ENCODE measurements at places on chromosomes 6 and 20.

- peak; percentile 69 for DNase-seq
Observed at GRCh38 chr6:63573899-63574553, 1.7 kb downstream of the LOC128125822 start.

DNA sequence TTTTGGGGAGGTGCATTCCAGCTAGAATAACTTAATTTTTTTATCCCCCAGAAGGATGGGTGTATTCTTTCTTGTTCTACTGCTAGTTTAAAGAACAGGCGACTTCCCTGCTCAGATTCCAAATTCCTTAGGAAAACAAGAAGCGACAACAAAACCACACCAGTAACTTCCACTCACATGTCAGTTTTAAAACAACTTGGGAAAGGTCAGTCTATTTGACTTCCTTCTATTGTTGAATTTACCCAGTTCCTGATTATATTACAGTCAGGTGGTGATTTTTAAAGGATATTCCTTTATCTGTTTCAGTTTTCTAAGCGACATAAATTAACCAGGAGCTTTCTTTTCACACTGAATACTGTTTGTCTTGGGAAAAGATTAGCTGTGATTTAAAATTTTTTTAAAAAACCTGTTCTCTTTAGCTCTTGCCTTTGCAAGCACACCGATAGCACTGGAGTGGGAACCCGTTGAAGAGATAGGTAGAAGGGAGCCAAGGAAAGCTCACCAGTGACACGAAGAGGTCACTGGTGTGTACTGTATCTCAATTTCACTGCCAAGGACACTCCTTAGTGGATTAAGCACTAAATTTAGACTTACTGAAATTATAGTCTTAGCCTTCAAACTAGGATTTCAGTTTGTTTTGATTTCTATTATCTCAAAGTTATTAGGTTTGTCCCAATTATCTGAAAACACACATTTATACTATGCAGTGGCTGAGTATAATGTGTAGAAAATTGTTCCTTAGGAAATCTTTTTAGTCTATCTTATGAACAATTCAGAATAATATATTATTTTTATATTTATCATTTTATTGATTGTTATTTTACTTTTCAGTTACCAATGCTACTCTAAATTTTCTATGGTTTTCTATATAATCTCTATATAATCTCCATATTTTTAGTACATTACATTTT is 22.3 kb downstream of the MARCKS start:
- DNase-seq, result peak; percentile 66

DNA sequence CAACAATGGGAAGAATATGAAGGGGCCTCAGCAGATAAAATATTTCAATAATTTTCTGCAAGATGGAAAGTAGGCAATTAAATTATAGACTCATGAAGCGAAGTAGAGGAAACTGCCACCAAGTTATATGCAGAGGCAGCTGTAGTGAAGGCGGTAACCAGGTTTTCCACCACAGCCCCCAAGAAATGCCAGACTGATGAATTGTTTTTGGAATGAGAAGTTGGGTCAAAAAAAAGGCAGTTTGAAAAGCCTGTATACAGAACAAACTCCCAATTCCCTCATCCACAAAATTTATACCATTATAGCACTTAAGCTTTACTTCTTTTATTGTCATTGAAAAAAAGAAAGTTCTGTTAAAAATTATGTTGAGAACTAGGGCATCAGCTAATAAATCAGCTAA is 45.3 kb downstream of the ELOVL4 start:
- DNase-seq, result no peak

DNA sequence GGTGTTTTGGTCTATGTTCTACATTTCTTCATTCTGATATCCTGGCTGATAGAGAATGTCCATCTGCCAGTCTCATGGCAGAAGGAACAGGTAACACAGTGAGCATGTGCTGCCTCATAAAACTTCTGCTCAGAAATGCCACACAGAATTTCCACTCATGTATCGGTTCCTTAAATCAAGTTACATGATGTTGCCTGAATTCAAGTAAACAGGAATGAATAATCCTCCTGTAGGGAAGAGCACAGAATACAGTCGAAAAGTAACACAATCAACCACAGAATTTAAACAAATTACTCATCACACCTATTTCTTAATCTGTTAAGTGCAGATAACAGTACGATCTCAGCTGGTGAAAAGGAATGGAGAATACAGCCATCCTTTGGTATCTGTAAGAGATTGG is 74.7 kb downstream of the FAM217A start:
- DNase-seq, result no peak

- DNase-seq, result no peak
Observed at GRCh38 chr6:21157186-21157929, 436.2 kb upstream of the SOX4 start.

All from ascending aorta (tissue), 2 donors.